ENCODE measurements at places on chromosomes 16 and 17.

GRCh38 chr17:7177954-7178477 is 1.2 kb downstream of the ASGR1 start:
- peak overlapping the region; percentile 19 for H3K4me3 ChIP-seq

DNA sequence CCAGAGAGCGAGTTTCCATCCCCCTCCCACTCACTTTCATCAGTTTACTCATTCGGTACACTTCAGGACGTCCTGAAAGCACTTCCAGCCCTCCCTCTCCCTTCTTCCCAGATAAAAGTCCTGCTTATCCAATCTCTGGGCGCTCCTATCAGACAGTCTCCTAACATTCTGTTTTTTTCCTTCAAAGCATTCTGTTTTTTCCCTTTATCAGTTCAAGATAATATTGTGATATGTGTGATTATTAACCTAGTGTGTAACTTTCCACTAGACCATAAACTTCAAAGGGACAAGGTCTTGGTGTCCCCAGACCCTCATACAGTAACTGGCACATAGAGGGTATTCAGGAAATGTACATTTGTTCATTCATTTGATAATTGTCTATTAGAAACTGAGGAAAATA is 24.4 kb upstream of the C16orf87 start:
- H3K27ac ChIP-seq: no peak overlapping the region
- no peak for DNase-seq
- no peaks in the 10 kb centered on the region for H3K36me3 ChIP-seq
- H3K27me3 ChIP-seq: no peaks in the 10 kb centered on the region
- no peak overlapping the region for H3K4me3 ChIP-seq

- H3K4me1 ChIP-seq: no peaks in the 10 kb centered on the region
- H3K27ac ChIP-seq: peak overlapping the region; percentile 26
- H3K36me3 ChIP-seq: peaks cover 46% of the 10 kb centered on the region
- peak overlapping the region; percentile 68 for H3K4me3 ChIP-seq
- DNase-seq: peak; percentile 47
Observed at GRCh38 chr17:4554441-4554996, 665 bp downstream of the MYBBP1A start.

DNA sequence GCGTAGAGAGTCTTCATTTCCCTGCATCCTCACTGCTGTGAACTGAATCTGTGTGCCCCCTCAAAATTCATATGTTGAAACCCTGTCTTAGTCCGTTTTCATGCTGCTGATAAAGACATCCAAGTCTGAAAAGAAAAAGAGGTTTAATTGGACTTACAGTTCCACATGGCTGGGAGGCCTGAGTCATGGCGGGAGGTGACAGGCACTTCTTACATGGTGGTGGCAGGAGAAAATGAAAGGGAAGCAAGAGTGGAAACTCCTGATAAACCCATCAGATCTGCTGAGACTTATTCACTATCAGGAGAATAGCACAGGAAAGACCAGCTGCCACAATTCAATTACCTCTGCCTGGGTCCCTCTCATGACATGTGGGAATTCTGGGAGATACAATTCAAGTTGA is 3.1 kb upstream of the CCDC42 start:
- no peaks in the 10 kb centered on the region for H3K36me3 ChIP-seq
- H3K4me1 ChIP-seq: no peaks in the 10 kb centered on the region
- no peak overlapping the region for H3K4me3 ChIP-seq
- no peak for DNase-seq

GRCh38 chr17:48024149-48025039 is 13.2 kb downstream of the COPZ2 start:
- no peaks in the 10 kb centered on the region for H3K27me3 ChIP-seq
- peak; percentile 78 for DNase-seq
- peak overlapping the region; percentile 76 for H3K27ac ChIP-seq
- H3K4me3 ChIP-seq: peak overlapping the region; percentile 29
- H3K4me1 ChIP-seq: peaks cover 18% of the 10 kb centered on the region

GRCh38 chr17:21513012-21513570 is 136.9 kb downstream of the KCNJ12 start:
- no peaks in the 10 kb centered on the region for H3K36me3 ChIP-seq
- no peaks in the 10 kb centered on the region for H3K4me1 ChIP-seq
- DNase-seq: no peak
- H3K27ac ChIP-seq: no peak overlapping the region
- H3K4me3 ChIP-seq: no peak overlapping the region
- no peaks in the 10 kb centered on the region for H3K27me3 ChIP-seq

GRCh38 chr16:83901101-83901500 is 2.2 kb downstream of the MLYCD start:
- H3K27me3 ChIP-seq: no peaks in the 10 kb centered on the region

DNA sequence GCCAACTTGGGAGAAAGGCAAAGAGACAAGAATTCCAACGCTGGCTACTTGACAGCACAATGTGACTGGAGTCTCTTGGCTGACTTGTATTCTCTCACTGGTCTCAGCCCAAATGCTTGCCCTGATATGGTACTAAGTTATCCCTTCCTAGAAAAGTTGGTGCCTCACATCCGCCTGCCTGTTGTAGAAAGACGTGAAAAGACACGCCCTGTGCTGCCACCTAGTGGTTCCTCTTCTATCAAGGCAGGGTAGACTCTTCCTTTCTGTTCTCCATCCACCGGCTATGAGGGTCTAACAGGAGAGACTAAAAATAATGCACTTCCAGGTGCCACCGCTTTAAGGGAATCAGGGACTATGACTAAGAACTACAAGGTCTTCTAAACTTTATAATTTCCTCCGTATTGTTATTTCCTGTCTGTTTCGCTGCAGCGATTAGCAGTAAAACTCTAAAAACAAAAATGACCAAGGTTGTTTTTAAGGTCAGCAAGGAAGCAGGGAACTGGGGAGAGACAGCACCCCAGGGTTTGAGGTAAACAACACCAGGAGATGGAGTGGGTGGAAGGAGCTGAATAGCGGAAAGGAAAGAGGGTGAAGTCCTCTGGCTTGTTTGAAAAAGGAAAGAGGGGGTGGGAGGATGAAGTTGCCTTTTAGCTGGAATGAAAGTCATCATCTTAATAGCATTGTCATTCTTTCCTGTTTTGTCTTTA is 109.5 kb downstream of the YPEL2 start:
- no peaks in the 10 kb centered on the region for H3K36me3 ChIP-seq
- no peaks in the 10 kb centered on the region for H3K27me3 ChIP-seq
- H3K27ac ChIP-seq: no peak overlapping the region
- H3K4me1 ChIP-seq: no peaks in the 10 kb centered on the region

DNA sequence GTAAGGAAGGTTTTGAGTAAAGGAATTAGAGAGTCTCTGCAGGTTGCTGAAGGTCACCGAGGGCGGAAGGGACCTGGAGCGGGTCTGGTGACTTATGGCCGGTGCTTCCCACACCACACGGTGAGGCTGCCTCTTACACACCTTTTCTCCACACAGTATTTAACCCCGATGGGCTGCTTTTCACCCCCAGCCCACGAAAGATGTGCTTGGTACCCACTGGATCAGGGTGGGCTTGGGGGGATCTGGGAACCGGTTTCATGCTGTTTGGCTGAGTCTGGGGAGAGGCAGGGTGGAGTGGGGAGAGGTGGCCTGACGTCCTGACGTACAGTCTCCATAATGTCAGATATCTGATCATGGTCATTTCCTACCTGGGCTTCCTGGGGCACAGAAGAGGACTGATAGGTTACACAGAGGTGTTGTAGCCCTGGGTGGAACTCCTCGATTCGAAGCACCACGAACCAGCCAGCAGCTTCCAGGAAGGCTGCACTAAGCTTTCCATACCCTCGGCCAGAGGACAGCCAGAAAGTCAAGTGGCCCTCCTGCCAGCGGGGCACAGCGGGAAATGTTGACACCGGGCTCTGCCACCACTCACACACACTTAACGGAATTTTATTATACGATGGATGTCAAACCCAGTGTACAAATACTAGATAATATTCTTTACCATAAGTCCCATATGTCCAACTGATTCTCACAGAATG is 34.0 kb downstream of the OR1D5 start:
- no peak overlapping the region for H3K4me3 ChIP-seq
- peak overlapping the region; percentile 38 for H3K27ac ChIP-seq
- no peaks in the 10 kb centered on the region for H3K27me3 ChIP-seq
- DNase-seq: peak; percentile 19
- peaks cover 10% of the 10 kb centered on the region for H3K4me1 ChIP-seq

- DNase-seq: no peak
- H3K36me3 ChIP-seq: no peaks in the 10 kb centered on the region
- H3K27me3 ChIP-seq: no peaks in the 10 kb centered on the region
- no peaks in the 10 kb centered on the region for H3K4me1 ChIP-seq
- H3K27ac ChIP-seq: no peak overlapping the region
Observed at GRCh38 chr17:82702231-82702927, 3.9 kb upstream of the RAB40B start.

- no peaks in the 10 kb centered on the region for H3K27me3 ChIP-seq
- 0 out of 2 replicates have a peak, but pooled peaks cover 6% of the 10 kb centered on the region for H3K36me3 ChIP-seq
- H3K27ac ChIP-seq: peak overlapping the region; percentile 61
- no peak for DNase-seq
- peaks cover 29% of the 10 kb centered on the region for H3K4me1 ChIP-seq
Observed at GRCh38 chr17:67438667-67439066, 61.6 kb downstream of the PITPNC1 start.

- no peaks in the 10 kb centered on the region for H3K4me1 ChIP-seq
- H3K36me3 ChIP-seq: no peaks in the 10 kb centered on the region
- H3K27ac ChIP-seq: no peak overlapping the region
- no peaks in the 10 kb centered on the region for H3K27me3 ChIP-seq
- DNase-seq: no peak
Observed at GRCh38 chr16:49078571-49078970, 203.1 kb downstream of the CBLN1 start.

DNA sequence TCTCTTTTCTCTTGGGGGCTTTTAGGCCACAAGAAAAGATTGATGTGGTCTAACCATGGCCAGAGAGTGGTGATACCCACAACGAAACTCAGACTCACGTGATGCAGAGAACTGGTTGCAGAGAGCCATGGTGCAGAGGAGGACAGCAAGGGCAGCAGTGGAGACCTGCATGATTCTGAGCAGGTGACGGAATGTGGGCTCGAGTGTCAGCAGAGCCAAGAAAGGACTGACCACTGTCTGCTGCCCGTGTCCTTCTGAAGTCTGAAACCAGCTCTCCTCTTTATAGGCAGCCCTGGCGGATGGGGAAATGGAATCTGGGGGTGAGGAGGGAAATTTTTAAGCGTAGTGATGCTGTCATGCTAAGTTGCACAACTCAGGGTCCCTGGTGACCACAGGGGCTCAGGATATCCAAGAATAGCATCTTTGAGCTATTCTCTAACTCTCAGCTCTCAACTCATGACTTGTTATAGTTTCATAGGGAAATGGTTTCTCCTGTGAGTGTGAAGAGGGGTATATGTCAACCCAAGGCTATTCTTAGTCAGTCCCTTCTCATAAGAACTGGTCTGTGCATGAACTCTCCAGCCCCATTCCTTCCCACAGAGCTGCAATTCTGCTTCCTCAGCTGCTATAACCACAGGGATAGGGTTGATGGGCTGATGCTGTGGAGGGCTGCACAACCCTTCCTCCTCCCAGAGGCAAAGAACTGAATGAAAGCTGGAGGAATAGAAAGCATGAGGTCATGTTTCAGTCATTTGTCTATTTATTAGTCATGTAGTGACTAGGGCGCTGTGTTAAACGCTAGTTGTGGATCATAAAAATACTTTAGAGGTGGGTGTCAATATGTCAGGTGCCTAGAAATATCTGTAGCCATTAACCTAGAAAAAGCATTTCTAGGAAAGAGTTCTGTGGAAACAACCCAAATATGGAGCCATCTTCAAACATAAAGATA is at the start of gene CCL3:
Gene CCL3 (minus strand): TSS at position 256 of the 949 bp plus-strand sequence. CDS start 85 bp downstream, at position 171.
- DNase-seq: no peak
- H3K36me3 ChIP-seq: no peaks in the 10 kb centered on the region
- no peaks in the 10 kb centered on the region for H3K4me1 ChIP-seq
- H3K4me3 ChIP-seq: no peak within 1 kb of the TSS

- no peak for DNase-seq
- peak overlapping the region; percentile 37 for H3K4me3 ChIP-seq
- H3K27ac ChIP-seq: peak overlapping the region; percentile 27
- H3K4me1 ChIP-seq: no peaks in the 10 kb centered on the region
Observed at GRCh38 chr17:17205368-17206123, 587 bp downstream of the PLD6 start.

- DNase-seq: no peak
- no peak overlapping the region for H3K4me3 ChIP-seq
- H3K27ac ChIP-seq: peak overlapping the region; percentile 16
- H3K4me1 ChIP-seq: peaks cover 16% of the 10 kb centered on the region
- no peaks in the 10 kb centered on the region for H3K27me3 ChIP-seq
- 0 out of 2 replicates have a peak, but pooled peaks cover 4% of the 10 kb centered on the region for H3K36me3 ChIP-seq
Observed at GRCh38 chr17:4345581-4346252, 20.8 kb downstream of the UBE2G1 start.

GRCh38 chr17:80511222-80512180 is 33.1 kb upstream of the RPTOR start:
- no peaks in the 10 kb centered on the region for H3K27me3 ChIP-seq
- no peaks in the 10 kb centered on the region for H3K36me3 ChIP-seq
- no peak overlapping the region for H3K27ac ChIP-seq
- no peak overlapping the region for H3K4me3 ChIP-seq
- H3K4me1 ChIP-seq: no peaks in the 10 kb centered on the region

GRCh38 chr16:30951750-30952149 is 2.9 kb downstream of the ORAI3 start:
- peaks cover 5% of the 10 kb centered on the region for H3K4me1 ChIP-seq
- H3K27me3 ChIP-seq: no peaks in the 10 kb centered on the region
- no peak overlapping the region for H3K4me3 ChIP-seq

DNA sequence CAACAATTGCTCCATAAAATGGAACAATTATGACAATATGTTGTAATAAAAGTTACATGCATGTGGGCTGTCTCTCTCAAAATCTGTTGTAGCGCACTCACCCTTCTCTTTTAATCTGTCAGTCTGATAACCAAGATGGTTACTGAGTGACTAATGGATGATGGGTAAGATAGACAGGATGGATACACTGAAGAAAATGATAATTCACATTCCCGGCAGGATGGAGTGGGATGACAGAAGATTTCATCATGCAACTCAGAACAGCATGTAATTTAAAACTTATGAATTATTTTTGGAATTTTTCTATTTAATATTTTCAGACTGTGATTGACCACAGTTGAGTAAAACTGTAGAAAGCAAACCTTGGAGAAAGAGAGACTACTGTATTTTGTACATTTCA is 30.5 kb downstream of the CDH13 start:
- H3K27ac ChIP-seq: peak overlapping the region; percentile 99
- DNase-seq: no peak
- 0 out of 2 replicates have a peak, but pooled peaks cover 3% of the 10 kb centered on the region for H3K36me3 ChIP-seq

Data from RWPE2 (cell line).